ENCODE measurements at places on chromosomes 2 and 18. TPM values are rescaled to one million over a fixed set of nuclear protein-coding genes. Genes with fewer than 3 reads are reported as not detected.

DNA sequence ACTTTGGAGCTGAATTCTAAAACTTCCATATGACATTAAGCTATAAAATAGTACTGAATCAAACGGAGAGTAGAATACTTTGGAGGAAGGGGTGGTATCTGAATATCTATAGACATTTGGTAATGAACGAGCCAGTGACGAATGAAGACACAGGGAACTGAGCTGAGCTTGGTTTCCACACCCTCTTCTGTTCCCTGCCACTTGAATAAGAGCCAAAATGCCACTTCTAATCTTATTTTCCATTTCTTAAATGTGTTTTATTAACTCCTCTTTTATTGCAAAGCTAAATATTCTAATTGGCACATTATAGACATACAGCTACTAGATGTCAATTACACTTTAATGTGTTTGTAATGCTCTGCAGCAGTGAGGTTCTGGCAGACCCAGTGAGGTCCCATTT is 76.1 kb downstream of the AFF3 start:
- H3K36me3 ChIP-seq: peaks cover 24% of the 10 kb centered on the region
- no peak for DNase-seq
- H3K27me3 ChIP-seq: no peaks in the 10 kb centered on the region
- H3K4me3 ChIP-seq: no peak overlapping the region
- H3K4me1 ChIP-seq: peaks cover 74% of the 10 kb centered on the region
- peak overlapping the region; percentile 71 for H3K27ac ChIP-seq

GRCh38 chr2:181995289-181995688 is 9.6 kb downstream of the PPP1R1C start:
- no peaks in the 10 kb centered on the region for H3K27me3 ChIP-seq
- no peak overlapping the region for H3K4me3 ChIP-seq
- no peaks in the 10 kb centered on the region for H3K4me1 ChIP-seq
- H3K36me3 ChIP-seq: no peaks in the 10 kb centered on the region

- no peaks in the 10 kb centered on the region for H3K4me1 ChIP-seq
- no peak for DNase-seq
- H3K27ac ChIP-seq: no peak overlapping the region
- H3K36me3 ChIP-seq: peaks cover 7% of the 10 kb centered on the region
- peaks cover 23% of the 10 kb centered on the region for H3K27me3 ChIP-seq
Measured at GRCh38 chr18:46660957-46661749, 4.1 kb upstream of the LOXHD1 start.

GRCh38 chr2:73736378-73736777 is 767 bp downstream of the TPRKB start:
- DNase-seq: no peak
- H3K36me3 ChIP-seq: peaks cover 9% of the 10 kb centered on the region
- peak overlapping the region; percentile 95 for H3K27ac ChIP-seq
- peak overlapping the region; percentile 99 for H3K4me3 ChIP-seq
- H3K27me3 ChIP-seq: no peaks in the 10 kb centered on the region

- peaks cover 2% of the 10 kb centered on the region for H3K36me3 ChIP-seq
- no peak for DNase-seq
- H3K27ac ChIP-seq: no peak overlapping the region
- H3K27me3 ChIP-seq: no peaks in the 10 kb centered on the region
- H3K4me1 ChIP-seq: peaks cover 36% of the 10 kb centered on the region
- no peak overlapping the region for H3K4me3 ChIP-seq
Measured at GRCh38 chr2:111708476-111709180, 175.4 kb downstream of the ANAPC1 start.

GRCh38 chr2:36369163-36369562 is 13.6 kb downstream of the CRIM1 start:
- H3K27me3 ChIP-seq: no peaks in the 10 kb centered on the region
- no peaks in the 10 kb centered on the region for H3K36me3 ChIP-seq
- peaks cover 97% of the 10 kb centered on the region for H3K4me1 ChIP-seq
- H3K27ac ChIP-seq: peak overlapping the region; percentile 56

DNA sequence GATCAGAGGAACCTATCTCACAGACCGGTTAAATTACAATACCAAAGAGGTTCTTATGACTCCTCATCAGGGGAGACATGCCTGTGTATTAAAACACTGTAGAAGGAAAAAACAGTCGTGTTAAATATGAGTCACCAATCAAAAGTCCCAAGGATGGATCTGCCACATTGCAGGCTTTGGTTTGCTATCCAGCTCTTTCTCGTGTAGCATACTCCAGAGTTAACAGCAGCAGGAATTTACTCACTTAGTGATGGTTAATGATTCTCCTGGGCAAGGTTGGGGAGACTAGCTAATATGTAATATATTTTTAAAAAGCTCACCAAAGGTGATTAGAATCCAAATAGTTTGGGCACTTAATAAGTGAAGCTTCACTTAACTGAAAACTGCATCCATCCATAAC is 109.7 kb downstream of the MBD5 start:
- peak overlapping the region; percentile 86 for H3K27ac ChIP-seq
- no peak for DNase-seq
- peaks cover 29% of the 10 kb centered on the region for H3K4me1 ChIP-seq
- peak overlapping the region; percentile 5 for H3K4me3 ChIP-seq
- H3K27me3 ChIP-seq: no peaks in the 10 kb centered on the region
- peaks cover 7% of the 10 kb centered on the region for H3K36me3 ChIP-seq

DNA sequence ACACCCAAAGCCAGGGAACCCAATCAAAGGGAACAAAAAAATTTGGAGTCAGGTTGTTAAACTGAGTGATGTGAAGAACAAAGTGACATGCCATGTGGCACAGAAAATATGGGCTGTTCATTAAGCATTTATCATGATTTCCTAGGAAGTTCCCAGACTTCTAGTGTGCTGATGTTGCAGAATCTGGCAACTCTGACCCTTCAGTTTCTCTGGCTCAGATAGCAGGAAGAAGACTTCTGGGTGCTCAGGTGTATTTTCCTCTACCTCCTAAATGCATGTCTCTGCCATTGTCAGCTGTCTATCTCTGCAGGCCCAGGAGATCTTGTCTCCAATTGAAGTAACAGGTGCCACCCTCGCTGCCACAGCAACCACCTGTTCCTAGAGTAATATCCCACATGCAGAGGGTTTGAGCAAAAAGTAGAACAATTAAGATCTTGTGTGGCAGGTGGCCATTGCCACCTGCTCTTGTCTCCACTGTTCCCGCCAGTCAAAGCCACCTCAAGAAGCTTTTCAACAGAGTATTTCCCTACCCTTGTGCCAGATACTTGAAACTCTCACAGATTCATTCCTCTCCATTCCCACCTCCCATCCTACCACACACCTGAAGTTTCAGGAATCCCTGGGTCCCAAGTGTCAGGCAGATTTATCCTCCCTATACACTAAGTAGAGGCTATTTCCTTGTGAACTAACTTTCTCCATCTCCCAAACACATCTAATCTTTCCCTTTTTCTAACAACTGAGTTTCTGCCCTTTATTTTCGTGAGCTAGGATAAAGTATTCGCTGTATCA is 533.7 kb upstream of the CHAC2 start:
- no peak for DNase-seq
- no peaks in the 10 kb centered on the region for H3K4me1 ChIP-seq
- H3K27ac ChIP-seq: no peak overlapping the region

- no peaks in the 10 kb centered on the region for H3K36me3 ChIP-seq
- H3K27ac ChIP-seq: no peak overlapping the region
- no peaks in the 10 kb centered on the region for H3K4me1 ChIP-seq
- H3K27me3 ChIP-seq: peaks cover 25% of the 10 kb centered on the region
Measured at GRCh38 chr18:77761332-77761731, 511.7 kb downstream of the GALR1 start.

- H3K27ac ChIP-seq: no peak overlapping the region
- peak; percentile 72 for DNase-seq
- H3K27me3 ChIP-seq: peaks cover 9% of the 10 kb centered on the region
Measured at GRCh38 chr2:238970553-238971081, 122.7 kb downstream of the TWIST2 start.

DNA sequence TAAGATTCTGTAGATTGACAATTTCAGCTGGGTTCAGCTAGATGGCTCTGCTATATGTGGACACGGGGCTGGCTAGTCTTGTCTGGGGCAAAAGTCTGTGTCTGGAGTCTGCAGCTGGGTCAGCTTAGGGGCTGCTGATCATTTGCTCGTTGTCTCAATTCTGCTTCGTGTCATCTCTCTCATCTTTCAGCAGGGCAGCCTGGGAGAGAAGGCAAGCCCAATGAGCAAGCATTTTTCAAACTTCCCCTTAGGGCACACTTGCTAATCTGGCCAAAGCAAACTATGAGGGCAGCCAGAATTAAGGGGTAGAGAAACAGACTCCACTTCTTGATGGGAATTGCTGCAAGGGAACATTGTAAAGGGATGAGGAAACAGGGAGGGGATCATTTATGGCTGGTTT is 462.6 kb downstream of the SLC4A3 start:
- no peaks in the 10 kb centered on the region for H3K36me3 ChIP-seq
- H3K4me3 ChIP-seq: no peak overlapping the region
- no peaks in the 10 kb centered on the region for H3K27me3 ChIP-seq
- peaks cover 12% of the 10 kb centered on the region for H3K4me1 ChIP-seq
- peak overlapping the region; percentile 75 for H3K27ac ChIP-seq

- H3K27ac ChIP-seq: no peak overlapping the region
- H3K4me3 ChIP-seq: no peak overlapping the region
- peaks cover 27% of the 10 kb centered on the region for H3K4me1 ChIP-seq
- H3K36me3 ChIP-seq: peaks cover 7% of the 10 kb centered on the region
Measured at GRCh38 chr2:174670446-174670845, 72.8 kb upstream of the WIPF1 start.

DNA sequence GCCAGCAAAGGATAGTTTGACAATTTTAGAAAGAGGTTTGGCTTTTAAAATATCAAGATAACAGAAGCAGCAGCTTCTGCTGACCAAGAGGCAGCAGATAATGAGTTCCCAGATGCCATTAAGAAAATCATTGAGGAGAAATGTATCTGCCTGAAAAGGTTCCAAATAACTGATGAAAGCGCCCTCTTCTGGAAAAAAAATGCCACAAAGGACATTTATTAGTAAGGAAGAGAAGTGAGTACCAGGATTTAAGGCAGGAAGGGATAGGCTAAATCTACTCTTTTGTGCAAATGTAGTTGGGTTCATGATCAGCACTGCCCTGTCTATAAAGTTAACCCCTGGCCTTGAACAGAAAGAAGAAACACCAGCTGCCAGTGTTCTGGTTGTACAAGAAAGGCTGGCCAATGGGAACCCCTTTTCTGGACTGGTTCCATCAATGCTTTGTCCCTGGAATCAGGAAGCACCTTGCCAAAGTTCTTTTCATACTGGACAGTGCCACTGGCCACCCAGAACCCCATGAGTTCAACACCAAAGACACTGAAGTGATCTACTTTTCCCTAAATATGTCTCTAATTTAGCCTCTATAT is 40.6 kb downstream of the DHX57 start:
- no peak overlapping the region for H3K27ac ChIP-seq
- H3K36me3 ChIP-seq: peaks cover 18% of the 10 kb centered on the region
- H3K4me1 ChIP-seq: no peaks in the 10 kb centered on the region
- H3K4me3 ChIP-seq: no peak overlapping the region

GRCh38 chr2:233824373-233824772 is 30.0 kb downstream of the HJURP start:
- peak; percentile 8 for DNase-seq
- H3K4me1 ChIP-seq: no peaks in the 10 kb centered on the region
- no peaks in the 10 kb centered on the region for H3K36me3 ChIP-seq
- H3K27me3 ChIP-seq: peaks cover 6% of the 10 kb centered on the region
- H3K4me3 ChIP-seq: no peak overlapping the region

- DNase-seq: no peak
- peaks cover 4% of the 10 kb centered on the region for H3K36me3 ChIP-seq
- no peaks in the 10 kb centered on the region for H3K27me3 ChIP-seq
- peak overlapping the region; percentile 34 for H3K27ac ChIP-seq
- no peak overlapping the region for H3K4me3 ChIP-seq
- peaks cover 74% of the 10 kb centered on the region for H3K4me1 ChIP-seq
Measured at GRCh38 chr2:157787364-157787938, 88.7 kb downstream of the ACVR1 start.

- H3K27ac ChIP-seq: no peak overlapping the region
- no peaks in the 10 kb centered on the region for H3K27me3 ChIP-seq
- H3K4me3 ChIP-seq: no peak overlapping the region
- no peaks in the 10 kb centered on the region for H3K4me1 ChIP-seq
Measured at GRCh38 chr2:159890551-159891266, 92.7 kb upstream of the CD302 start.

DNA sequence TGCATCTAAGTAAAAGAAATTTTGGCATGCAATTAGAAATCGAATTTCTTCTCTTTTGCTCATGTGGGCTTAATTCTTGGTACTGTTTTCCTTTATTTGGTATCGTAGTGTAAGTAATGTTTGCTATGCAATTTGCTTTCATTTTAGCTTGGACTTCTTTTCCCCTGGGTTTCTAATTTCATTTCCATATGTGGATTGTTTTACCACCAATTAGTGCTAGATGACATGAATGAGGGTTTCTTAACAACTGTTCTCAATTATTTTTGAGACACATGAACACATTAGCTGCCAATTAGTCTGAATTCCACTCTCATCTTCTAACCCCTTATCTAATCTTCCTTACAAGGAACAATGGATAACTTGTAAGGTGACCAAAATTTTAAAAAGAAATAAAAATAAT is 1047.2 kb upstream of the PIK3C3 start:
- no peak for DNase-seq
- H3K4me1 ChIP-seq: peaks cover 8% of the 10 kb centered on the region
- no peak overlapping the region for H3K4me3 ChIP-seq
- no peaks in the 10 kb centered on the region for H3K27me3 ChIP-seq

- H3K4me1 ChIP-seq: no peaks in the 10 kb centered on the region
- no peaks in the 10 kb centered on the region for H3K36me3 ChIP-seq
- DNase-seq: no peak
- H3K27me3 ChIP-seq: peaks cover 2% of the 10 kb centered on the region
- no peak overlapping the region for H3K4me3 ChIP-seq
Measured at GRCh38 chr18:64791236-64791635, 642.3 kb upstream of the LINC00305 start.

GRCh38 chr2:113976277-113976928 is 86.5 kb downstream of the ACTR3 start:
- H3K4me1 ChIP-seq: peaks cover 31% of the 10 kb centered on the region
- H3K27me3 ChIP-seq: no peaks in the 10 kb centered on the region
- no peak for DNase-seq
- H3K27ac ChIP-seq: peak overlapping the region; percentile 6

DNA sequence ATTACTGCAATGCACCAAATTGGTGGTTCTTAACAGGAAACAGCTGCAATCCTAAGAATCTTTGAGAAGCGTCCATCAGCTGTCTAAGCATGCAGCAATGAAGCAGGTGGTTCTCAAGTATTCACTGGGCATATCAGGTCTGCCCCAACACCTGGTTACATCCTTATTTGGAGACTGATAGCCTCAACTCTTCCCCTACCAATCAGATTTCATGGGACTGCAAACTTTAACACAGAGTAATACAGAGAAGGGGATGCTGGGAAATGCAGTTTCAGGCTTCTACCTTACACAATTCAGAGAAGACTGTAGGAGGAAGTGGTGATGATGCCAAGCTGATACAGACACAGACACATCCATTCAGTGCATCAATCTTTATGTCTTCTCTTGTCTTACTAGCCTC is 240.5 kb downstream of the BCL2 start:
- DNase-seq: no peak
- no peak overlapping the region for H3K4me3 ChIP-seq
- peaks cover 10% of the 10 kb centered on the region for H3K4me1 ChIP-seq
- H3K36me3 ChIP-seq: peaks cover 4% of the 10 kb centered on the region
- H3K27me3 ChIP-seq: peaks cover 6% of the 10 kb centered on the region

DNA sequence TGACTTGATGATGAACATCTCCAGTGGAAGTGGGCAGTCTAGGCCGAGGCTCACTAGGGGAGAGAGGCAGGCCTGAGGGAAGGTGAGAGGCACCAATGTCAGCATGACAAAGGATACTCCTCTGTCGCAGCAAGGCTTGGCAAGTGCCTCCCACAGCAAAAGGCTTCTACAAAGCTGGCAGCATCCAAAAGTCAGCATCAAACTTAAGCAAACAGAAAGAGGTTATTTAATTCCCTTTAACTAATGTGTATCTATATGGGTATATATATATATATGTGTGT is 41.6 kb downstream of the NIFK start:
- no peaks in the 10 kb centered on the region for H3K36me3 ChIP-seq
- peaks cover 37% of the 10 kb centered on the region for H3K4me1 ChIP-seq
- H3K4me3 ChIP-seq: no peak overlapping the region

The GLI2 gene
- total RNA-seq: 37.0 TPM

The GCKR gene
- not detected for total RNA-seq

The CD8A gene
- total RNA-seq: not detected

The ESPNL gene
- total RNA-seq: 0.07 TPM

The KLHL14 gene
- not detected for total RNA-seq

The ZSWIM2 gene
- not detected for total RNA-seq
